ENCODE measurements at places on chromosomes 4 and X.

GRCh38 chr4:21596521-21596920 lies 352.1 kb downstream of the KCNIP4 start:
- no peak for DNase-seq

DNA sequence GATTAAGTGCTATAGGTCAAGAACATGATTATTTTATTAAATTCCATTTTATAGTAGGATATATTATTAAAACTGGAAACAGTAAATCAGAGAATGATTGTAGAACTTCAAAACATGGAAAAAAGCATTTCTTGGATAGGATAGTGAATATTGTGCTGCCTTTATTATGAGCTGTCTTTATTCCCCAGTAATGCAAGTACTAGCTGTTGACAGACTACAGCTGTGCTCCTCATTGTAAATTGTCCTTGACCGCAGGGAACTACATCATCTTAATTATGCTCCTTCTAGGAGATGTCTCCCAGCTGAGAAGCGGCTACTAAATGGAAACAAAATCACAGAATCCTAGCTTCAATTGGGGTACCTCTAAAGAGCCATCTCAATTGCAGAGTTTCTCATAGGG lies 1457.2 kb upstream of the PCDH7 start:
- no peak for DNase-seq

- no peak for DNase-seq
Measured at GRCh38 chrX:56803850-56804681, 75.0 kb downstream of the NBDY start.

- DNase-seq: no peak
Measured at GRCh38 chr4:163385466-163385865, 41.8 kb downstream of the NPY5R start.

- no peak for DNase-seq
Measured at GRCh38 chrX:29834764-29835163, 380.6 kb upstream of the MAGEB2 start.

GRCh38 chrX:82734140-82734539 lies 774.0 kb upstream of the POU3F4 start:
- no peak for DNase-seq

GRCh38 chr4:147674073-147674472 lies 9.9 kb downstream of the PRMT9 start:
- DNase-seq: no peak

DNA sequence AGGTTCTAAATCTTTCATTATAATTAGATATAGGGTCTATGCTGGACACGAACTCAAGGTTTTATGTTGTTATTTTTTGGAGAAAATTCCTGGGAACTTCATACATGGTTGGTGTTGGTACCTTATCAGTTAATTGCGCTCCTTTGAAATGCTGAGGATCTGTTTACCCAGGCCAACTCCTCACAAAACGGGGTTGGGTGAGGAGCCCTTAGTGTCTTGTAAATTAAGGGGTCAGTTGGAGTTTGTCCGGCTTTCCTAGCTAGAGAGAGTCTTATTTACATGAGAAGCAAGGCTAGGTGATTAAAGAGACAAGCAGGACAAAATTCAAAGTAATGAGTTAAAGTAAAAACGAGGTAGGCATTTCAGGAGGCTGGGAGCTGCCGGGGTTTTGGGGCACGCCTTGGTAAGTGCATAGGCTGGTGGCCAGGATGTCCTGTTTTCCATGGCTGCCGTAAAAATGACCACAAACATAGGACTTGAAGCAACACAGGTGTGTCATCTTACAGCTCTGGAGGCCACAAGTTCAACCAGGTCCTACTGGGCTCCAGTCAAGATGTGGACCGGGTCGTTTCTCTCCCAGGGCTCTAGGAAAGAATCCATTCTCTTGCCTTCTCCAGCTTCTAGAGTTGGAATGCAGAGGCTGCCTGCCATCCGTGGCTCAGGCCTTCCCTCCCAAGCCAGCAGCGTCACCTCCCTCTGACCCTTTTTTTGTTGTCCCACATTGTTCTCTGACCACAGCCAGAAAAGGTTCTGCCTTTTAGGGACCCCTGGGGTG lies 19.8 kb downstream of the PSAPL1 start:
- DNase-seq: no peak

DNA sequence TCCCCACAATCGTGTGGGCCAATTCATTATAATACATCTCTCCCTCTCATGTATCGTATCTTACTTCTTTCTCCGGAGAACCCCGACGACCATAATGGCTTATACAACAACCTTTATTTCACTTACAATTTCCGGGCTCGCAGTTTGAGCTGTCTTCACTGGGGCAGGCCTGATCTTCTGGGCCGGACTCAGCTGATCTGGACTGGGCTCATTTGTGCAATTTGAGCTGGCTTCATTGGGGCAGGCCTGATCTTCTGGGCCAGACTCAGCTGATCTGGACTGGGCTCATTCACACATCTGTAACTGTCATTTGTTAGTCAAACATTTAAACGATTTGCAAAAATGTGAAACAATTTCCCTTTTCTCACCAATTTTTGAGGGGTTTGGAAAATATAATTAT lies 171.5 kb upstream of the FRG1 start:
- DNase-seq: no peak

DNA sequence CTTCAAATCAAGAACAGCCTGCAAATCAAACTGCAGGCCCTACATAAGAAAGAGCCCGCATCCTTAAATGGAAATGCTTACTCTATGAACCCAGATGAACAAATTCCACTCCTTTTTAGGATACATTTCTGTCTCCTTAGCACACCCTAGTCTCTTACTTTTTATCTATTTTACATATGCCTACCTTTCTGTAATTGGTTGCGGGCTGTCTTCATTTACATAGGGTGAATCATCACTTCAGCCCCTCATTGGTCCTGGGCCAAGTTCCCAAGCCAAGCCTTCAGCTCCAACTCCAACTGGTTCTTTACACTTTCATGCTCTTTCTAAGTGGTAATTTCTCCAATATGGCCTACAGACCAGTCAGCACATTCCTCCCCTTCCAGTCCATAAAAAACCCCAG lies 219.3 kb downstream of the TRAM1L1 start:
- DNase-seq: no peak

- DNase-seq: no peak
Measured at GRCh38 chrX:129754056-129755024, 15.6 kb downstream of the XPNPEP2 start.

DNA sequence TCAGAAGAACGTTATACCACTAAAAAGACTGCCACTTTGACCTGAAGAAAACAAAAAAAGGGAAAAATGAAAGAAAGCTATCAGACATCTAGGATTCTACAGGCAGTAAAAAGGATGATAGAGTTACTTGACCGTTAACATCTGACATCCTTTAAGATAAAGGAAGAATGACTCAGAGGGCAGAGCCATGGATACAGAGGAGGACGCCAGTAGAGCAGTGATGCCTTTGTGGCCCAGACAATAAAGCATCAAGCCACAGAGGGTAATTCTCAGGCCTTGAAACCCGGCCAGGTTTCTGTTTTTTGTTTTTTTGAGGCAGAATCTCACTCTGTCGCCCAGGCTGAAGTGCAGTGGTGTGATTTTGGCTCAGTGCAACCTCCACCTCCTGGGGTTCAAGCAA lies 9.5 kb upstream of the BEX1 start:
- DNase-seq: no peak

GRCh38 chrX:31038575-31039326 lies 33.1 kb downstream of the FTHL17 start:
- no peak for DNase-seq

DNA sequence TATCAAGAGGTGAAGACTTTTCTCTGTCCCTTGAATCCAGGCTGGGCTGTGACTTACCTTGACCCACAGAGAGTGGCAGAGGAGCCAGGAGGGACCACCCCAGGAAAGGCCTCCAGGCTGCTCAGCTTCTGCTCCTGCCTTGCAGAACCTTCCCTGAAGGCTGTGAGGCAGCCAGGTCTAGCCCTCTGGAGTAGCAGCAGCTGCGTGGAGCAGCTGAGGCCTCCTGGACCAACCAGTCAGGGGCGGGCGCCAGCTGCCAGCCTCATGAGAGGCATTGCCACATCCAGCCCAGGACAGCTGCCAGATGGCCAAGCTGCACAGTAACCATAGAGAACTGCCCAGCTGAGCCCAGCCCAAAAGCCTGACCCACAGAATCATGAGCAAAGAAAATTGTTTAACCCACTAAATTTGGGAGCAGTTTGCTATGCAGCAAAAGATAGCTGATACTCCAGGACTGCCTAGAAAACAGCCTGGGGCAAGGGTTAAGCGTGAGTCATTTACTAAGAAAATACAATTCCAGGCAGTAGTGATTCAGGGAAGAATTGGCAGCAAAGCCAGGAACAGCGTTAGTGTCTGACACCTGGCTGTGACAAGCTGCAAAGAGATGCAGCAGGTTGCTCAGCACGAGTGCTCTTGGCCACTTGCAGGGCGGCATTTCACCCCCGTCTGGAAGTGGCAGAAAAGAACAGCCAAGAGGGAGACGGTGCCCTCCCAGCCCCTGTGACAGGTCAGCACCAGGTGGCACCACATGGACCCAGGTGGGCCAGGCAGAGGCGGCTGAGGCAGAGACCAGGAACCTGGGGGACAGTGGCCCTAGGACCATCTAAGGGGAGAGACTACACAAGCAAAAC lies 14.7 kb upstream of the PDE6B start:
- no peak for DNase-seq

GRCh38 chrX:106802388-106803275 lies at the start of gene TBC1D8B:
TBC1D8B (plus strand) TSS chrX:106802673; CDS start chrX:106802854, 181 bp downstream.
- DNase-seq: no peak

DNA sequence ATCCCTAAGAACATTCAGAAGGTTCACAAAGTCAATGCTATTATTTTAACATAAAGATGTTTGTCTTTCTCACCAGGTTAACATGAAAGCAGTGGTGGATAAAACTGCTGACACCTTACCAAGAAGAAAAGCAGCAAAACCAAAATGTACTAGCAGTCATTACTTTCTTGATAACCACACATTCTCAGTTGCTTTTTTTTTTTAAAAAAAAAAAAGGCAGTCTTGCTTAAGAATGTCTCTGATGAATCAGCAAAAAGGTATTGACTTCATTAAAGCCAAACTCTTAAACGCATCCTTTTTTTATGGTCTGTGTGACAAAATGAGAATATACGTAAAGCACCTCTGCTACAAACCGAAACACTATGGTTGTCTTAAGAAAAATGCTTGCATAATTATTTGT lies 31.9 kb downstream of the CDKL2 start:
- DNase-seq: no peak

Data from stimulated activated CD8-positive, alpha-beta memory T cell treated with anti-CD3 and anti-CD28 coated beads, Interleukin-12 subunit alpha, Interleukin-12 subunit beta, amount 100 ng/mL, for 4 hours (primary cell).